ENCODE measurements at places on chromosomes 11 and 22. TPM values are rescaled to one million over a fixed set of nuclear protein-coding genes. Genes with fewer than 3 reads are reported as not detected.

- DNase-seq, result no peak
- H3K27ac ChIP-seq, result no peak overlapping the region
- no peaks in the 10 kb centered on the region for H3K4me1 ChIP-seq
- no peaks in the 10 kb centered on the region for H3K27me3 ChIP-seq
Measured at GRCh38 chr11:68982134-68982533, 1.3 kb upstream of the MRGPRD start.

DNA sequence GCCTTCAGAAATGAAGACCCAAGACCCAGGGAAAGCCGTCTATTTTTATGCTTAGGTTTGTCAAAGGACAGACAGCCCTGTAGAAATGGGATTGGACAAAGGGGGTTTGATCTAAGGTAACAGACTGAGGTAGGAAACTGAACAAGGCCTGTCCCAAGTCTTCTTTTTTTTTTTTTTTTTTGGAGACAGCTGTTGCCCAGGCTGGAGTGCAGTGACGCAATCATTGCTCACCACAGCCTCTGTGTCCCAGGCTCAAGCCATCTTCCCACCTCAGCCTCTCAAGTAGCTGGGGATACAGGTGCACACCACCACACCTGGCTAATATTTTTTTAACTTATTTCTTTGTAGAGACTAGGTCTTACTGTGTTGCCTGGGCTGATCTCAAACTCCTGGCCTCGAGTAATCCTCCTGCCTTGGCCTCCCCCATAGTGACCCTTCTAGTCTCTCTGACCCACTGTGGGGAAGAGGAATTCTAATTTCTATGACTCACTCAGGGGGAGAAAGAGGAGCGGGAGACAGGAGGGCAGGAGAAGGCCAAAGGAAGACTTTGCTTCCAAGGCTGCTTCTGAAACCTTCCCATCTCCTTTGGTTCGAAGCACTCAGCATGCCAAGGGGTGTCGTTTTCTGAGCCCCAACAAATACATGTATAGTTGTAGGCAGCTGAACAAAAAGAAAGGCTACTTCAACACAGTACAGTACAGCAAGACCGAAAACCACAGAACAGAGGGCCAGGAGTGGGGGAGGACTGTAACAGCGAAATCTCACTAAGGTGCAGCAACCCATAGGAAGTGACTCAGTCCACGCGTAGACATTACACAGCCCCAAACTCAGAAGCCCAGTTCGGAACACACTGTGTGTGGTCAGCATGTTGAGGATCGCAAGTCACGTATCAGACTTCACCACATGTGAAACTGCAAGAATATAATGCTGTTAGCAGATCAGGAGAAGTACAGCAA, 872 bp downstream of the TMA7B start:
- no peak overlapping the region for H3K4me3 ChIP-seq
- H3K4me1 ChIP-seq, result no peaks in the 10 kb centered on the region
- H3K27ac ChIP-seq, result peak overlapping the region; percentile 11
- no peaks in the 10 kb centered on the region for H3K36me3 ChIP-seq
- DNase-seq, result no peak

DNA sequence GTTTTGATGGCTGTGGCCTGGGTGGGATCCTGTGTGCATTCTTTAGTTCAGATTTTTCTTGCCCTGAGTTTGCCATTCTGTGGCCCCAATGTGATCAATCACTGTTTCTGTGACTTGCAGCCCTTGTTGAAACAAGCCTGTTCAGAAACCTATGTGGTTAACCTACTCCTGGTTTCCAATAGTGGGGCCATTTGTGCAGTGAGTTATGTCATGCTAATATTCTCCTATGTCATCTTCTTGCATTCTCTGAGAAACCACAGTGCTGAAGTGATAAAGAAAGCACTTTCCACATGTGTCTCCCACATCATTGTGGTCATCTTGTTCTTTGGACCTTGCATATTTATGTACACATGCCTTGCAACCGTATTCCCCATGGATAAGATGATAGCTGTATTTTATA, 620 bp downstream of the OR4C16 start:
- H3K36me3 ChIP-seq, result no peaks in the 10 kb centered on the region
- no peak overlapping the region for H3K4me3 ChIP-seq

GRCh38 chr11:110340436-110340835, 44.0 kb upstream of the RDX start:
- H3K27me3 ChIP-seq, result no peaks in the 10 kb centered on the region
- no peaks in the 10 kb centered on the region for H3K4me1 ChIP-seq
- H3K27ac ChIP-seq, result no peak overlapping the region
- H3K36me3 ChIP-seq, result no peaks in the 10 kb centered on the region
- no peak overlapping the region for H3K4me3 ChIP-seq
- DNase-seq, result no peak

- no peak for DNase-seq
- H3K4me3 ChIP-seq, result no peak overlapping the region
- H3K27ac ChIP-seq, result no peak overlapping the region
- no peaks in the 10 kb centered on the region for H3K27me3 ChIP-seq
- no peaks in the 10 kb centered on the region for H3K4me1 ChIP-seq
- no peaks in the 10 kb centered on the region for H3K36me3 ChIP-seq
Measured at GRCh38 chr11:70078781-70079616, 882 bp downstream of the ANO1 start.

GRCh38 chr11:72144807-72145565, 9.5 kb downstream of the FOLR3 start:
- H3K4me3 ChIP-seq, result no peak overlapping the region
- DNase-seq, result no peak
- no peaks in the 10 kb centered on the region for H3K27me3 ChIP-seq
- no peaks in the 10 kb centered on the region for H3K4me1 ChIP-seq
- no peak overlapping the region for H3K27ac ChIP-seq

DNA sequence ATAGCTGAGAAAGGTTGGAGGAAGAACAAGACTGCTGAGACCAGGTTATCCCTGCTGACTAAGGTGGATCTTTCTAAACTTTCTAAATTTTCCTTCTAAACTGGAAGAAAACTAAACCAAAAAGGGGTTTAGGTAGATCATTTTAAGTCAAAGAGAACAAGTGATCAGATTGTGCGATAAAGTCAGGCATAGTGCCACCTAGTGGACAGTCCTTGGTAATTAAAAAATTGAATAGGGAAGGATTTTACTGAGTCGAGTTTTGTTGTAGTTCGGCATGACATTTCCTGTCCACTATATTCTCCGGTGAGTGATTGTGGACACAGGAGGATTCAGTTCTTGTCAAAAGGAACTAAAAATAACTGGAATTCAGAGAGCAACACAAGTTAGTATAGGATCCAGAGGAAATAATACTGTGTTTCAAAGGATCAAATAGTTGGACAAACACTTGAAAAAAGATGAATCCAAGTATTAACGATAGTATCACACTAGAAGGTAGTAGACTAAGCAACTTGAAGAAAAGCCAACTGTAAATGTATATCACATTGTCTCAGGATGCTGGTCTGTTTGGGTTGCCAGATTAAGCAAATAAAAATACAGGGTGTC, 1236.4 kb downstream of the FAM181B start:
- H3K4me3 ChIP-seq, result no peak overlapping the region
- H3K4me1 ChIP-seq, result no peaks in the 10 kb centered on the region
- H3K27ac ChIP-seq, result no peak overlapping the region
- DNase-seq, result peak; percentile 27
- no peaks in the 10 kb centered on the region for H3K36me3 ChIP-seq
- H3K27me3 ChIP-seq, result no peaks in the 10 kb centered on the region

DNA sequence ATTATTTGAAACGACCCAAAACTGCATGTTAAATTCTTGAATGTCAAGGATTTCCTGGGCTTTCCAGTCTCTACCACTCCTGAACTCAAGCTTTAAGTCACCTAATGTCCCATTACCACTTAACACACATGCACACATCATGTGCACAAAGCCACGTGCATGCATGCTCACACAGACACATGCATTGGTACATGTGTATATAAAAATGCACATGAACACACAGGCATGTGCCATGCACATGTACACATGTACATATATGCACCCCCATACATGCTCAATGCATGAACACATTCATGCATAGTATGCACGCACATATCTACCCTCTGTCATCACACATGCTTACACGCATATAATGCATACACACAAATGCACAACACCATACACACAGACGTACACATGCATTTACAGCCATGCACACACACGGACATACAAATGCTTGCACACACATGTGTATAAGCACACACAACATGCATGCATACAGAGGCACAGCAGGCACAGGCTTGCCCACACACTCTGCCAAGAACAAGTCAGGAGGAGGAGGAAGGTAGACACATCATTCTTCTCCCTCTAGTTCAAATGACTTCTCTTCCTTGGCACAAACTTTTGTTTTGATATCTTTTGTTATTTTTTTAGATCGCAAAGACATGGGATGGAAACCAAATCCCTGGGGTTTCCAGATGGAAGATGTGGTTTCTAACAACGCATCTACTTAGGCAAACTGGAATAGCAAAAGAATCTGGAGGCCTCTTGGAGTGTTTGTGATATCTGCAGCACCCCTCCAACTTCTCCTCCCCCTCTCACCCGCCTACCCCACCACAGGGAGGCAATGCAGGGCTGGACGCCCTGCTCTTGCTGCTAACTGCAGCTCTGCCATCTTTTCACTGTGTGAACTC, 24.6 kb downstream of the RASD2 start:
- H3K36me3 ChIP-seq, result no peaks in the 10 kb centered on the region
- H3K4me3 ChIP-seq, result no peak overlapping the region
- no peak for DNase-seq
- no peaks in the 10 kb centered on the region for H3K4me1 ChIP-seq
- no peak overlapping the region for H3K27ac ChIP-seq

DNA sequence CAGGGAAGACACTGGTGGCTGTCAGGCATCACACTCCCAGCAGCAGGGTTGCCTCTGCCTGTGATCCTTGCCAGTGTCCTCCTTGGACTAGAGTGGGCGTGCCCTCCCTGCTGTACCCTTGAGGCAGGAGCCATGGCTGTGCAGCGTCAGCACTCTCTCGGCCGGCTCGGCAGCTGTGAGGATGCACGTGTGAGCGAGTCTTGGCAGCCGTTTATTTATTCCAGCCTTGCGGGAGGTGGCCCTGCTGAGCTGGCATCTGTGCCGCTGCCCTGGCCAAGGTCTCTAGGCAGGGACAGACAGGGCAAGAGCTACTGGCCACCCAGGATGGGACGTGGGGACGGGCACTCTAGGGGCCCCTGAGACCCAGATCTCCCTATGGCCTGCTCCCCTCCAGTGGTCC, 33.9 kb downstream of the TSPAN4 start:
- H3K4me1 ChIP-seq, result no peaks in the 10 kb centered on the region
- H3K27me3 ChIP-seq, result no peaks in the 10 kb centered on the region
- DNase-seq, result no peak
- H3K4me3 ChIP-seq, result no peak overlapping the region
- no peaks in the 10 kb centered on the region for H3K36me3 ChIP-seq

GRCh38 chr22:36417281-36417686, 29.5 kb upstream of the MYH9 start:
- no peak overlapping the region for H3K4me3 ChIP-seq
- DNase-seq, result no peak
- H3K27me3 ChIP-seq, result no peaks in the 10 kb centered on the region
- H3K36me3 ChIP-seq, result no peaks in the 10 kb centered on the region
- peaks cover 17% of the 10 kb centered on the region for H3K4me1 ChIP-seq

DNA sequence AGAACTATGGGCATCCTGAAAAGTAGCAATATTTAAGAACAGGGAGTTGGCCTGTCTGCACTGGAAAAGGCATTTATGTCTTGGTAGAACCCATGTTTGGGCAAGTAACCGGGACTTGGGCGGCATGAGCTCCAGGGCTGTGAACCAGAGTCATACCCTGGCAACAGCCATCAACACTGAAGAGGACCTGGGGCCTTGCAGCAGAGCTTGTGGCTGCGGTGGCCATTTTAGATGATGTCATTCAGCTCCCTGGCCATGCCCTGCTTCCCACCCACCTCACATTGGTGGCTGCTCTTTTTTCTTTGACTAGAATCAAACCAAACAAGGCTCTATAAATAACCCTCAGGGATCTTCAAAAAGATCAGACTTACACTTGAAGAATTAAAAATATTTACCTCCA, 26.6 kb downstream of the EHF start:
- H3K27ac ChIP-seq, result no peak overlapping the region
- H3K4me1 ChIP-seq, result peaks cover 3% of the 10 kb centered on the region
- H3K27me3 ChIP-seq, result peaks cover 43% of the 10 kb centered on the region
- H3K4me3 ChIP-seq, result no peak overlapping the region
- H3K36me3 ChIP-seq, result no peaks in the 10 kb centered on the region

- DNase-seq, result no peak
- no peaks in the 10 kb centered on the region for H3K4me1 ChIP-seq
- no peaks in the 10 kb centered on the region for H3K27me3 ChIP-seq
- no peak overlapping the region for H3K4me3 ChIP-seq
- H3K36me3 ChIP-seq, result no peaks in the 10 kb centered on the region
Measured at GRCh38 chr11:47611348-47611794, 17.2 kb upstream of the C1QTNF4 start.

GRCh38 chr22:38694049-38694448, 6.7 kb downstream of the JOSD1 start:
- H3K4me3 ChIP-seq, result no peak overlapping the region
- H3K36me3 ChIP-seq, result peaks cover 49% of the 10 kb centered on the region
- no peak for DNase-seq
- H3K4me1 ChIP-seq, result peaks cover 27% of the 10 kb centered on the region
- H3K27ac ChIP-seq, result no peak overlapping the region
- H3K27me3 ChIP-seq, result no peaks in the 10 kb centered on the region

- peak within 1 kb of the TSS; percentile 74 for H3K4me3 ChIP-seq
- DNase-seq, result peak; percentile 70
- H3K27ac ChIP-seq, result peak within 1 kb of the TSS; percentile 88
- no peaks in the 10 kb centered on the region for H3K36me3 ChIP-seq
Measured at GRCh38 chr11:73787643-73788558, at the start of gene MRPL48. TSS of gene MRPL48 (plus strand) at chr11:73787874. CDS start at chr11:73787972, 98 bp downstream.

DNA sequence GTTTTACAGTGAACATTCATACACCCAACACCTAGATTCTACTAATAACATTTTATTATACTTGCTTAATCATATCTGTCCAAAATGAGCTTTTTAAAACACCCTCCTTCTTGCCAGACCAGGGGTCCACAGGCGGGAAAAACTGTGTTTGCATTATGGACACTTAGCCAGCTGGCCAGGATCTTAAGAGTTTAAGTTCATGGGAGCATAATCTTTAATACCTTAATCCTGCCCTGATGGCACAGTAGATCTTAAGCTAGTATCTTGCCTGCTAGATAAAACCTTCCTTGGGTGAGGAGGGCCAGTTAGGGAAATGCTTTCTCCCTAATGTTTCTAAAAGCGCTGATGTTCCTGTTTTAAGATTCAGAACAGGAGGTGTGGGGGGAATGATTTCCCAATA, 13.1 kb upstream of the CCDC134 start:
- H3K27me3 ChIP-seq, result no peaks in the 10 kb centered on the region
- no peak overlapping the region for H3K27ac ChIP-seq
- no peak for DNase-seq
- H3K36me3 ChIP-seq, result no peaks in the 10 kb centered on the region
- H3K4me3 ChIP-seq, result no peak overlapping the region

Gene HTR3A
- total RNA-seq, result not detected

Gene FXYD6
- total RNA-seq, result 71.8 TPM

Gene TAGLN
- 1,525 TPM for total RNA-seq

Gene SAA4
- total RNA-seq, result not detected

Gene FOLR2
- 60.9 TPM for total RNA-seq

Gene VWCE
- 1.3 TPM for total RNA-seq

Gene MOGAT2
- not detected for total RNA-seq

Gene ABCC8
- total RNA-seq, result 6.0 TPM

Gene FAM83F
- total RNA-seq, result 10.2 TPM

Gene DTX4
- total RNA-seq, result 17.7 TPM

Data from tibial nerve (tissue), 4 donors.